Uterus (tissue), 4 donors: ENCODE measurements at places on chromosomes 2 and 18.

DNA sequence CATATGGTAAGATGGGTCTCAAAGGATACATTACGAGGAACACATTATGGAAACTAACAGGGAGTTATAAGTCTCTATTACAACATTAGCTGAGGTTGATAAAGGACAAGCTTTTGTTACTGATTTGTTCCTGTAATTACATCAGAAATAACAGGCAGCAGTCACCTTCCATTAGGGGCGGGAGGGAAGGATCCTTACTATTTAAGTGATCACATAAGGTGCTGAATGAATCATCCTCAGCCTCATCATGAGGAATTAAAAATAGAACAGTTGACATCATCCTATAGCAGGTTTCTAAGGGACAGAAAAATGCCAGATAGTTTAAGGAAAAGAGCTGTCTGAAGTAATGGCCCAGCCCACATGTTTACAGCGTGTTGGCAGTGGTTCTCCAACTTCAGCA, 86.9 kb upstream of the MGAT5 start:
- no peak overlapping the region for H3K27ac ChIP-seq
- no peaks in the 10 kb centered on the region for H3K36me3 ChIP-seq
- no peaks in the 10 kb centered on the region for H3K4me1 ChIP-seq
- no peak overlapping the region for H3K4me3 ChIP-seq

DNA sequence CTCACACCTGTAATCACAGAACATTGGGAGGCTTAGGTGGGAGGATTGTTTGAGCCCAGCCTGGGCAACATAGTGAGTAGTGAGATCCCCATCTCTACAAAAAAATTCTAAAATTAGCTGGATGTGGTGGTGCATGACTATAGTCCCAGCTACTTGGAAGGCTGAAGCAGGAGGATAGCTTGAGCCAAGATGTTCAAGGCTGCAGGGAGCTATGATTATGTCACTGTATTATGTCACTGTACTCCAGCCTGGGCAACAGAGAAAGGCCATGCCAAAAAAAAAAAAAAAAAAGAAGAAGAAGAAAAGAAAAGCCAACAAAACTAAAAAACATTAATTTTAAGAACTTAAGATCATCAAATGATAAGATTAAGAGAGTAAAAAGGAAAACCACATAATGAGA, 17.4 kb upstream of the NCOA1 start:
- H3K4me1 ChIP-seq: no peaks in the 10 kb centered on the region
- H3K4me3 ChIP-seq: no peak overlapping the region
- DNase-seq: no peak
- no peaks in the 10 kb centered on the region for H3K36me3 ChIP-seq

DNA sequence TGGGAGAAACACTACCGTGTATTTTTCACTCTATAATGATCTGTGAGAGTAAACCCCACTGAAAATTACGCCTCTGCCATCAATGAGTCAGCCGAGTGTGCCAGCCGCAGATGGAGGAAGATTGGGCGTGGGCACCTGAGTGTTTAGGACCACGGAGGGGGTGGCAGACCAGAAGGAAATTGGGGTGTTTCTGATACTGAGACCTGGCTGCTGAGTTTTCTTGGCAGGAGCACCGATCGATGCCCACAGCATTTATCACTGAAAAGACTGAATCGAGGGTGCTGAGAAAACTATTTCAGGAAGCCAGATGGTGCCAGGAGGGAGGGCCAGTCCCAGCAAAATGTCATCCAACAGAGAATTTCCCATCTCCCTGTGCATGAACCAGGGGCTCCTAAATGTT, 91.9 kb upstream of the TPO start:
- no peaks in the 10 kb centered on the region for H3K27me3 ChIP-seq
- no peaks in the 10 kb centered on the region for H3K4me1 ChIP-seq
- no peak overlapping the region for H3K4me3 ChIP-seq
- H3K27ac ChIP-seq: no peak overlapping the region
- no peaks in the 10 kb centered on the region for H3K36me3 ChIP-seq

DNA sequence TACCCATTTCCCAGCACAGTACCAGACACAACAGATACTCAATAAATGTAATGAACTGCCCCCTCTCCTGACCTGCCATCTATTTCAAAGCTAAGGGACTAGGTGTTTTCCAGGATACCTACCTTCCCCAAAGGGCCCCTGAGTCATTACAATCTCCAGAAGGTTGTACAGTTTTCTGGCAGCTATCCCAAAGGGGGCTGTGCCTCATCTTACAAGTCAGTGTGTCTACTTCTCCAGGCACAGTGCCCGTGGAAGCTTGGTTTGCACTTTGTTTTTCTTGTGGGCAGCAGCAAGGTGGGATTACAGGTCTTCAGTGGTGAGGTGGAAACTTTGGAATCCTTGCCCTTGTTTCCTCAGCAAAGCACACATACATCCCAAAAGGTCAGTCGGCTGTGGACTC, 62.8 kb upstream of the CYP26B1 start:
- H3K4me1 ChIP-seq: no peaks in the 10 kb centered on the region
- H3K36me3 ChIP-seq: no peaks in the 10 kb centered on the region
- DNase-seq: no peak
- no peaks in the 10 kb centered on the region for H3K27me3 ChIP-seq
